ENCODE measurements at places on chromosomes 5 and 9. TPM values are rescaled to one million over a fixed set of nuclear protein-coding genes. Genes with fewer than 3 reads are reported as not detected.

- DNase-seq = no peak
Measured at GRCh38 chr5:170097934-170098333, 7.8 kb upstream of the FOXI1 start.

MAP1B gene
- polyA plus RNA-seq = 1.4 TPM

DNA sequence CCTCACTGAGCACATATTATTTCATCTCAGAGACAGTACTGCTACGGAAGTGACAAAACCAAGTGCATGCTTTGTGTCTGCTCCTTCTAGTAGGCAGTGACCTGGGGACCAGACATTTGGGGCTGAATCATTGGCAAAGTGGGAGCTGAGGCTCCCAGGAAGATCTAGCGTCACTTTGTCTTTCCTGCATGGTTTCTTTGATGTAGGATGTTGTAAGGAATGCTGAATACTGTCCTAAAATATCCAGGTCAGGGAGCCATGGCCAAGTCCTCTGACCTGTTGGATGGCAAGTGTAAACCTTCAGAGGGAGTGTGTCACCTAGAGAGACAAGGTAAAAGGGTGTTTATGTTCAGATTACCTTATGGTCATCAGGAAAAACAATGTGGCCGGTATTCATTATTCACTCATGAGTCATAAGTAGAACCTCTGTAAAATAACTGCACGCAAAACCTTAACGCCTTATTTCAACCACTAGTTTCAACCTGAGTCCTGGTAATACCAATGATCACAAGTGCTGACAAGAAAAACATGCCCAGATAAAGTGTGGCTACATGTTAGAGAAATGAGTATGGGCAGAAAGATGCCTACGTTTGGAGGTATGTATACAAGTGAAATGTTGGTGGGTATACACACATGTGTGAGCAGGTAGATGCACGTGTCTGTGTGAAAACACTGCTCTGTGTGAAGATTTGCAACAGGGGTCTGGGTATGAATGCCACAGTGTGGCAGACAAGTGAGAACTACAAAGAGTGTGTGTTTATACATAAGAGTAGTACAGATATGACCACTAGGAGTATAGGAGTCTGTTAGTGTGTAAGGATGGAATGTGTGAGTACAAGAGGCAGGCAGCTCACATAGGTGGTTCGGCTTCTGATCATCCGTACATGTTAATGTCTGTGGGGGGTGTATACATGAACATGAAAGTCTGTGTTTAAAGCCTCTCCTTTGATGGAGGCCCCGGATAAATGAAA lies 263.9 kb downstream of the SPOCK1 start:
- peak; percentile 100 for DNase-seq

IRF1 gene
- polyA plus RNA-seq = 18.0 TPM

DNA sequence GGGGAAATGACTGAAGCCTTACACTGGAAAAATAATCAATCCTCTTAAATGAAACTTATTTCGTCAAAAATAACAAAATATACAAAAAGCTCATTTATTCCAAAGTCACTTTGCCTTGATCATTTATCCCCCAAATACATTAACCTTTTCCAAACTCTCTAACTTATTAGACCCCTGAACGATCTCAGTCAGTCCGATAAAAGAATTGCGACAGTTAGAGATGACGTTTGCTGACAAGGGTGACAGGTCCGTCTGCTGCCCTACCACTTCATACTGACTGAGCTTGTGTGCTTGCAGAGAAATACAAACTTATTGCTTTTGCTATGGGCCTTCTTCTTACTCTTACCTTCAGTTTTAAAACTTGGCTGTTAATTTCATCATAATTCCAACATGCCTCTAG lies 169.7 kb downstream of the ZDHHC21 start:
- no peak for DNase-seq

GRCh38 chr9:128636024-128636390 lies 20.6 kb downstream of the DYNC2I2 start:
- DNase-seq = no peak

- DNase-seq = no peak
Measured at GRCh38 chr5:93723005-93723404, 18.4 kb downstream of the POU5F2 start.

DNA sequence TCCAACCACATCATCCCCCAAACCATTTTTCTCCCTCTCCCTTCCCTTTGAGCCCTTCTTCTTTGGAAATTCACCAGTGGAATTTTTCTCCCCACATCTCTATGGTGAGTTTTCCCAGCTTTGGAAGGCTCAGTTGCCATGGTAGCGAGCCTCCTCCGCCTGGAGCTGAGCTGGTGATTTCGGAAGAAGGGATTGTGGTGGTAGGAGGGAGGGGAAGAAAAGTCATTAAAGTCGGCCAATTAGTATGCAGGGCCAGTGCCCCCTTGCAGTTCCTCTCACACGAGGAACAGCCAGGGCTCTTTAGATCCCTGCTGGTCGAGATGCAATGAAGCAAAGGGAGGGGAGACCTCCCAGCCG lies 322.0 kb downstream of the NTRK2 start:
- DNase-seq = no peak

GRCh38 chr9:16312962-16313546 lies 557.4 kb downstream of the BNC2 start:
- no peak for DNase-seq

DNA sequence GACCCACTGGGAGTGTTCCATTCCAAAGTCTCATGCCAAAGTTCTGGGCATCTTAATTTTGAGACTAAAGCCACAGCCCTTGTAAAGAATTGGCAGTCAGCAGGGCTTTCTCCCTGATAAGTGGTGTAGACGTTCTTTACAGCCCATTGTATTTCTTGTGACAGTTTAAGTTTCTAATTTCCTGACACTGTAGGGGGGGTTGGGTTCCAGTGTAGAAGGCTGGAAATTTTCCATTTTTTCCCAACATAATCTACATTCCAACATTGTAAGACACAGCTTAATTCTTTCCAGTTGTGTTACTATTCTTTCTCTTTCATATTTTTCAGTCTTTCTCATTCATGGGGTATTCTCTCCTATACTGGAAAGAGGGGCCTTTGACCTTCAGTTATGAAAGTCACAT lies 121.1 kb downstream of the FBXL7 start:
- no peak for DNase-seq

DNA sequence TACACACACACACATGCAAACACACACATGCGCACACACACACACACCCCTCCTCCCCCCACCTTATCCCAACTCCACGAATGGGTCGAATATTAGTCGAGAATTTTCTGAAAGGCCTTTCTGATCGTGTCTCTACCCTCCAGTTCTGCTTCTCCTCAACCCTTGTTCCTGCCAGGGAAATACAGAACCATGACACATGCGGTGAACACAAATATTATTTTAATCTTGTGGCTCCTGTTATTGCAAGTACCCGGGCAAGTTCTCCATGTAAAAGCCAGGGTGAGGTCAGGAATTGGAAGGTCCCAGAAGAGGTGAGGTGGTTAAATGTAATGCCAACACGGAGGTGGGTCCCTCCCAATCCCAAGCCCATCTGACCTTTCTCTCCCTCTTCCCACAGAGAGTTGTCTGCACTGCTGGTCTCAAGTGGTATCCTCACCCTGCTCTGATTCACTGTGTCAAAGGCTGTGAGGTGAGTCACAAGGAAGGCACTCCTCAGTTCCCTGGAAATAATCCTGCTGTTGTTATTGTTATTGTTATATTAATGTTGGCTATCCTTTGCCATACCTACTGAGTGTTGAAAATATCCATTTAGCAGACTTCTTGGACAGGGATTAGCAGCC lies 223.7 kb downstream of the PAPPA start:
- DNase-seq = peak; percentile 53

DNA sequence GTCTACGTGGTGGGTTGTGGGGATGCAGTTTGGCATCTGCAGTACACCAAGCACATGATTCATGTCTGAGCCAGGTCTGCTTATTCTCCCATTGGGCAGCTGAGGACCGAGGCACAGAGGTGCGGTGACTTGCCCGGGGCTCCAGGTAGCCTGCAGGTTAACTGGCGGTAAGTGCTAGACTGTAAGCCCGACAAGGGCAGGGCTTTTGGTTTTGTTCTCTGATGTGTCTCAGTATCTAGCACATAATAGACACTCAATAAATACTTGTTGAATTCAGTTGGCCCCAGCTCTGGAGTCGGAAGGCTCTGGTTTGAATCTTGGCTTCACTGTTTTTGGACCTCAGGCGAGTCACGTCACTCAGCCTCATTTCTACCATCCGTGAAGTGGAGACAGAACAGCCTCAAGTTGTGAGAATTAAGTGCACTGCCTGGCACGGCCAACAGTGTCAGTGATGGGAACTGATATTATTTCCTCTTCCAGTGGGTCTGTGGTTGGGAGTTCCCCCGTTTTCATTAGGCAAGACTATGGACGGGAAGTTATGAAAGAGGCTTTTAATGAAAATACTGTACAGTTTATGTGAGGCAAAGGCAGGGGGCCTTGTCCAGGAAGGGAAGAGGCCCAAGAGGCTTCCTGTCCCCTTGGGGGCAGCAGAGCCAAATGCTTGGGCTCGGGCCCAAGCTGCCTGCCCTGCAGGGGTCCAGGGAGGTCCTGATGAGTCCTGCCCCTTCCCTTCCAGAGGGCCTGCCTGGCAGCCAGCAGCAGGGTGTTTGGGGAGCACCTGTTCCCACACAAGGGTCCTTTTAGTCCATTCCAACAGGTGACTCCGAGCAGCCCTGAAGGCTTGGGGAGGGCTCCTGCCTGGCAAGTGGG lies 3.3 kb downstream of the PRELID1 start:
- no peak for DNase-seq

DNA sequence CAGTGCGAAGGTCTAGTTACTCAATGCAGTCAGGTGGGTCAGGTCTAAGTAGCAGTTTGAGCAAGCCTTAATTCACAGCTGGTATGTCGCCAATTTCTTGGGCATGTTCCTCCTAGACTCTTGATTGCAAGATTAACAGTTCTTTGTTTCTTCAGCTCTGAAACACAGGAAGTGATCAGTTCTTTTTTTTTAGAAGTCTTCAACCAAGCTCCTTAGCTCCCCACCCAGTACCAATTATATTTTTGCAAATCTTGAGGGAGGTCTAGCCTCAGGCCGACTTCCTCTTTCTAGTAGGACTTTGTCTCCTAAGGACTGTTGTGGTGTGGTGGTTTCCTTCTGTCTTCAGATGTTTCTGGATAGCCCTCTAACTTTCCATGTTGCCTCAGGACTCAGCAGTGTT lies 2054.2 kb downstream of the MAT2B start:
- no peak for DNase-seq

RC3H2 gene
- polyA plus RNA-seq = 9.6 TPM

NR2F1-AS1 gene
- polyA plus RNA-seq = not detected

Data from foreskin keratinocyte (primary cell).